ENCODE measurements at places on chromosomes 11 and 22.

DNA sequence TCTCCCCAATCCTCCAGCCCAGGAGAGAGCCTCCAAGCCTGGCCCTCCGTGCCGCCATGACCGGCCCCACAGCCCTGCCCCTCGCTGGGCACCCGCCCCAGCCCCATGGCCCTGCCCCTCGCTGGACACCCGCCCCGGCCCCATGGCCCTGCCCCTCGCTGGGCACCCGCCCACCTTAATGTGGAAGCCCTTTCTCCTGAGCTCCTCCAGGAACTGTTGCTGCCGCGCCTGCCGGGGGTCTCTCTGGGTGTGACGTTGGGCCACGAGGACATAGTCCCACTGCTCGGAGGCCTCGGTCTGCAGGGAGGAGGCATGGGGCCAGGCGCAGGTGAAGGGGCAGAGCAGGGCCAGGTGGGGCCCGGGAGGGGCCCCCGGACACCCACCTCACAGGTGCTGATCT is 8.2 kb downstream of the ANO9 start:
- DNase-seq: no peak

GRCh38 chr11:30257058-30257457 is 26.2 kb downstream of the FSHB start:
- no peak for DNase-seq

DNA sequence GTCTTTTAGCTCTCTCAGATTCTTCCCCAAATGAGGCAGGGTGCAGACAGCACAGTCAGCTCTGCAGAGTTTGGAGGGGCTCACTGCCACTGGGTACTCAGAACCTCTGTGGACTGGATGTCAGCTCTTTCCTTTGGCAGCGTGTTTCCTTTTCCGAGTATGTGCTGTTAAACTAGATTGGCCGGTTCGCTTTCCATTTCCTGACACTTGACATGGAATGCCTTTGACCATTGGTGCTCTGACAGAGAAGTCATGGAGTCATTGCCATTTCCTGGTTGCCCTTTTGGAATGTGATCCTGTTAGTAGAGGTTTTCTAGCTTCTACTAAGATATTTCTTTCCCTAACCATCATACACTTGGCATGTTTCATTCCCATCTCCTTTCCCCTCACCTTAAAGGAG is 86.7 kb downstream of the SWAP70 start:
- DNase-seq: no peak

DNA sequence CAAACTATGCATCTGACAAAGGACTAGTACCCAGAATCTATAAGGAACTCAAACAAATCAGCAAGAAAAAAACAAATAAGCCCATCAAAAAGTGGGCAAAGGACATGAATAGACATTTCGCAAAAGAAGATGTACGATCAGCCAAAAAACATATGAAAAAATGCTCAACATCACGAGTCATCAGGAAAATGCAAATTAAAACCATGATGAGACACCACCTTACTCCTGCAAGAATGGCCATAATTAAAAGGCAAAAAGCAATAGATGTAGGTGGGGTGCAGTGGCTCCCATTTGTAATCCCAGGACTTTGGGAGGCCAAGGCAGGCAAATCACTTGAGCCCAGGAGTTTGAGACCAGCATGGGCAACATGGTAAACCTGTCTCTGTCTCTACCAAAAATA is 10.4 kb upstream of the OR10V1 start:
- no peak for DNase-seq

GRCh38 chr11:131687291-131688047 is 317.1 kb downstream of the NTM start:
- no peak for DNase-seq

DNA sequence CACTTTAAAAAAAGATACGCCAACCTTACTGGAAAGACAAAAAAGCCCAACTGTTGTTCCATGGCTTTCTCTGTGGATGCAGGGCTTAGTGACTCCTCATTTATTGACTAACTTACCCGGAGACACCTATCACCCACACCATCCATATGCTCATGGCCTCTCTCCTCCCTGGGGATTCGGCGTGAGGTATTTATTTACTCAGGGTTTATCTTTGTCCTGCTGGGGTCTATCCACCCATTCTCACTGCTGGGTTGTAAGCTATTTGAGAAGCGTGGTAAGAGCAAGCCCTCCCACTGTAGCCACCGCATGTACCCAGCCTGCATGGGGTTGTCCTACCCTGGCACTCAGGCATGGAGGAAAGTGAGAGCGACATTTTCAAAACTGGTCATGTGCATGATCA is 93.6 kb downstream of the NELL1 start:
- no peak for DNase-seq

DNA sequence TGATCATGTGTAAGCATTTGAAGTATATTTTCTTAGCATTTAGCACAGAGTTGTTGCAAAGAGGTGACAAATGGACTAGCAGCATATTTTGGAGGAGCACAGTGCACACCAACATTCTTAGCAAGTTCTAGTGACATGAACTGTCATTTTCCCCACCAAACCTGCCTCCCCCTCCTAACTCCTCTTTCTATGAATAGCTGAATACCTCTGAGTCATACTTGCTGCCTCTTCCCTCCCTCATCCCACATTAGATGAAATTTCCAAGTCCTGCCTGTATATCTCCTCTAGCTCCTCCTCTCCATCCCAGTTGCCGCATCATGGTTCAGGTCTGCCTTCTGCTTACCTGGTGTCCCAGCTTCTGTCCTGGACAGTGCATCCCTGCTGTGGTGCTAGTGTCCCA is 7.2 kb downstream of the OSBP2 start:
- no peak for DNase-seq

DNA sequence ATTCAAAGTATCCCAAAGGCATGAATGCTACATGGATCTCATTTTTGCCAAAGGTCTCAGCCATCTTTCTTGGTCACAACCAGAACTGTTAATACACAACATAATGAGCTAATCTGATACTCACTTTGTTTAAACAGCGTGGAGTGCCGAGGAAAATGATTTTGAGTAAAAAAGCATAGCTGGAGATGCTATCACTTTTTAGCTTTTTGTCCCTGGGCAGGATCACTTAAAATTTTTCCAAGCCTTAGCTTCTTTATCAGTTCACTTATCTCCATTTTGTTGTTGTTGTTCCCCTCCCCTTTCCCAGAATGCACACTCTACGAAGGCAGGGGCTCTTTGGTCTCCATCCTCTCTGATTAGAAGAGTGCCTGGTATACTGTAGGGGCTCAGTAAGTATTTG is 229.3 kb upstream of the NARS2 start:
- no peak for DNase-seq

- no peak for DNase-seq
Observed at GRCh38 chr22:23840026-23840425, 1.2 kb upstream of the DERL3 start.

- DNase-seq: no peak
Observed at GRCh38 chr11:33830903-33831648, 56.8 kb upstream of the FBXO3 start.

- DNase-seq: no peak
Observed at GRCh38 chr22:46043816-46044620, 67.1 kb upstream of the WNT7B start.

Data from NCI-H1694 treated with DMSO at 0.1 percent for 48 hours (cell line).